Kidney capillary endothelial cell (primary cell): ENCODE measurements at places on chromosomes 4 and X.

GRCh38 chr4:38920677-38921076 is 53.1 kb downstream of the FAM114A1 start:
- DNase-seq = no peak

DNA sequence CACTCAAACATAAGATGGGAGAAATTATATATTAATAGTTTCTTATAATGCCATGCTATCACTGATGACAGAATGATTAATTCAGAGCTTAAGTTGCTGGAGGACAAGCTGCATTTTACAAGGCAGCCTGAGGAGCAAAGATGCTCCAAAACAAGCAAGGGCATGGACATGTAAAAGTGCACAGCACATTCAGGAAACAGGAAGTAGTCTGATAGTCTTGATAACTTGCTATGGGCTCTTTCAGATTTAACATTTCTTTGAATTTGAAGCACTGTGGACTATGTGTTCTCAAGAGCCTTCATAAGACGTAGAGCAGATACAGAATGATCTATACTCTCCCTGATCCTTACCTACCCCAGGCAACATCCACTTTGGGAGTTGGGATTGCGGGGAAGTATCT is 50.0 kb downstream of the AMMECR1 start:
- no peak for DNase-seq

GRCh38 chr4:176191974-176192373 is 3.4 kb downstream of the SPATA4 start:
- no peak for DNase-seq

- DNase-seq = no peak
These were observed 165.2 kb upstream of the SLC7A11 start for GRCh38 chr4:138407329-138407728.

- no peak for DNase-seq
These were observed 174.5 kb upstream of the MXRA5 start for GRCh38 chrX:3520982-3521381.
